CD4-positive, alpha-beta T cell treated with Interleukin-6 at 100 ng/mL for 8 hours (primary cell): ENCODE measurements at places on chromosomes 6 and 20.

DNA sequence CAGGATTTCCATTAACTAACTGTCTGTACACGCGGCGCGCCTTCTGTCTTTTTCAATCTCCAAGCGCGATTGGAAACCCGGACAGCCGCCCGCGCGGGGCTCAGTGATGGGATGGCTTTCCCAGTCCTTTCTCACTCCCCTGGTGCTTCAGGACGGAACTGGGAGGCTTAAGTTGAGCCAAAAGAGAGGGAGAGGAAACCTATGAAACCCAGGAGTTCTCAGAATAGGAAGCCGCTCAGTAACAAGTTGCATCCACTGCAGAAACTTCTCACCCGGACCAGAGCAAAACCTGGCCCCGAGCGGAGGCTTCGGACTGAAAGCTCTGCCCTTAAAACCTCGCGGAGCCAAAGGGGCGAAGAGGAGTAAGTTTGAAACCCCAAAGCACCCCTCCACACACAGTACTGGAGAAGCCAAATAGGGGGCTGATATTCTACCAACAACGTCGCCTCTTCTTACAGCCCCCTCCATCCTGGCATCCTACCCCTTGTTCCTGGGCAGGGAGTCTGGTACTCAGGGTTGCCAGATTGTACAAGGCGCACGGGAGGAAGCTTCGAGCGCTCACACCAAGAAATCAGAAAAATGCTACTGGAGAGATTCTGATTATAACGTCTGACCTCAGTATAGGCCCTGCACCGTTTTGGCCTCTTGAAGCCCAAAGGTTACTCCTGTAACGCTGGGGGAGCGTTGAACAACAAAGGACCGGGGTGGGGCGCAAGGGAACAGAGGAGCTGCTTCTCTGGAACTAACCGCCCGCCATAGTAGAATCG, 906 bp upstream of the COL12A1 start:
- no peak for DNase-seq

GRCh38 chr20:50734730-50735679, 3.6 kb downstream of the PARD6B start:
- no peak for DNase-seq

DNA sequence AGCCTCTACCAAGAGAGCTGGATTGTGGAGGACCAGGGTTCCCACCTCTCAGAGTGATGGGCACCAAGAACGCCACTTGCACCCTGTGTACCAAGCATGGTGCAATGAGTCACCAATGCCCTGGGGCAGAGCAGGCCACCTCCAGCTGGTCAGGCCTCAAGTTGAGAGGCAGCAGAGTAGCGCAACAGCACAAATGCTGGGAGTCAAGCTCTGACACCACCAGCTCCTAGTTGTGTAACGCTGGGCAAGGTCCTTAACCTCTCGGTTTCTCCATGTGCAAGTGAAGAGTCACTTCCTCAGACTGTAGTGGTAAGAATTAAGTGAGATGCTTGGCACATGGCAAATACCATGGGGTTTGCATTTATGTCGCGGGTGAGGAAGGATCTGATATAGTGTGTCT, 25.6 kb downstream of the GFOD1 start:
- no peak for DNase-seq

DNA sequence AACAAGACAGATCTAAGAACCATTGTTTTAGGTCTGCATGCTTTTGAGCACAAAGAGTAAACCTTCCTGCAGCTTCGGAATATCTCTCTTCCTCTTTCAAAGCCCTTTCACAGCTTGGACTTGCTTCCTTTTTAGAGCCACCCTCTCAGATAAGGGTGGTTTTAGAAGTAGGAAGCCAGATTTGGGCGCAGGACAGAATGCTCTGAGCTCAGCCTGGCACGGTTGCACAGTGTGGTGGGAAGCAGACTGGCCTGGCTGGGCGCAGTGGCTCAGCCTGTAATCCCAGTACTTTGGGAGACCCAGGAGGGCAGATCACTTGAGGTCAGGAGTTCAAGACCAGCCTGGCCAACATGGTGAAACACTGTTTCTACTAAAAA, 35.6 kb upstream of the PNRC1 start:
- no peak for DNase-seq

GRCh38 chr20:47610945-47611250, 109.2 kb downstream of the NCOA3 start:
- no peak for DNase-seq

DNA sequence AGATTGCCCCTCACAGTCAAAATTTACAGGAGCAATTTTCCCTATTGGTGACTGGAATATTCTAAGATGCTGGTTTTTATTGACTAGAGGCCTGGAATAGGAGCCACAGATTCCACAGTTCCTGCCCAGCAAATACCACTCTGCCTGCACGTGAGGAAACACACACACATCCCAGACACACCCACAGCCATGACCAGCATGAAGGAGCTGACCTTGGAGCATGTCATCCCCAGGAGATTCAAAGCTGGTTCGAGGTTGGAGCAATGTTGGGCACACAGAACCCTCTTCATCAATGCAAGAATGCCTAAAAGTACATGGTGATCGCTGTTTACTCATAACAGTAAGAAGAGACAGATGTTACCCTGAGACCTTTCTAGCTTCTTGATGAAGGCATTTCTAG, 244.6 kb upstream of the FOXQ1 start:
- no peak for DNase-seq

DNA sequence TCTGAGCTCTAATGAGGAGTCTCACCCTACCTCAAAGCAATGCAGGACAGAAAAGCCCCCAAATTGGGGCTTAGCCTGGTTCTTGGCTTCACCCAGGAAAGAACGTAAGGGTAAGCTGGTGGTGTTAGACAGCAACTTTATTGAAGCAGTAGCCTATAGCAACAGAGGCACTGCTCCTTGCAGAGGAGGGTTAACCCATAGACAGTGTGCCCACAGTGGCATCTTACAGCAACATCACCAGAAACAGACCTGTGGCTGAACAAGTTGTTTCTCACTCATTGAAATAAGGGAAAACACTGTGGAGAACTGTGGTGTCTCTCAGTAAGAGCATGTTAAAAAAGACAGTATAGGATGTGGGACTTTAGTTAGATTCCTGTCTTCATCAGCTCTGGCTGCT, 80.4 kb upstream of the SPTLC3 start:
- no peak for DNase-seq

- no peak for DNase-seq
Measured at GRCh38 chr20:2748551-2749342, 51.7 kb downstream of the CPXM1 start.

- no peak for DNase-seq
Measured at GRCh38 chr20:34892671-34893070, 16.3 kb downstream of the ACSS2 start.
